Activated CD8-positive, alpha-beta memory T cell treated with anti-CD3 and anti-CD28 coated beads, Interleukin-2, amount 50 U/mL, for 4 hours (primary cell): ENCODE measurements at places on chromosomes 7 and 10.

GRCh38 chr7:47685712-47686376, 103.9 kb upstream of the TNS3 start:
- no peak for DNase-seq

- DNase-seq, result no peak
Observed at GRCh38 chr10:1094112-1095057, 38.2 kb downstream of the WDR37 start.

DNA sequence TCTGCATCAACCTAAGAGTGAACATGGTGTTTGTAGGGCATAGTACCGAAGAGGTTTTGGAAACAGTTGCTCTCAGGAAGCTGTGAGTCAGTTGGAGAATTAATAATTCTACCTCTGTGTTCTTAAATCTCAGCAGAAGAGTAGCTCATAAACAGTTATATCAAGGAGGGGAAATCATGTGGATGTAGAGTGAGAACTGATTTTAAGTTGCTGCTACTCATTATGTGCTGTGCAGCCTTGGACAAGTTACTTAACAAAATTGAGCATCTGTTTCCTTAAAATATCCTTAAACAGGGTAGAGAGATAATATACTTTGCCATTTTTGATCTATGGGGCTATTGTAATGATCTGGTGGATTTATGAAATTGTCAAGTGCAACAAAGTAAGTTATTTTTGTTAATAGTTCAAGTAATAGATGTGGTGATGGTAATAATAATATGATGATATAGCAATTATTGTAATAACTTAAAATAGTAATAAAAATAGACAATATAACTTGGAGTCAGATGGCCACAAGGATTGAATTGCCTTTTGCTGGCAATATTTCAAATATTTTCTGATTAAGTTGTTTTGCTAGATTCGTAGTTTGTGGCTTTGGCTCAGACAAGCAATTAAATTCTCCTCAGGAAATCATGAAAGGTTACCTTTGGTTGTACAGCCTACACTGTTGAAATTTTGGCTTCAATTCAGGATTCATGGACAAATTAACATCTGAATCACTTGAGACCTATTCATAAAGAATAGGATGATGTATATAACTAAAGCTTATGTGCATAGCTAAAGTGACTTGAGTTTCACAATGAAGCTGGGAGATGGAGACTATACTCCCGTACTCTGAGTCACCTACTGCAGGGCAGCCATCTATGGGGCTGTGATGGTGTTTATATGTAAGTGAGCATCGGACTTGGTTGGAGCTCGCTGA, 228.5 kb downstream of the CDK14 start:
- no peak for DNase-seq

DNA sequence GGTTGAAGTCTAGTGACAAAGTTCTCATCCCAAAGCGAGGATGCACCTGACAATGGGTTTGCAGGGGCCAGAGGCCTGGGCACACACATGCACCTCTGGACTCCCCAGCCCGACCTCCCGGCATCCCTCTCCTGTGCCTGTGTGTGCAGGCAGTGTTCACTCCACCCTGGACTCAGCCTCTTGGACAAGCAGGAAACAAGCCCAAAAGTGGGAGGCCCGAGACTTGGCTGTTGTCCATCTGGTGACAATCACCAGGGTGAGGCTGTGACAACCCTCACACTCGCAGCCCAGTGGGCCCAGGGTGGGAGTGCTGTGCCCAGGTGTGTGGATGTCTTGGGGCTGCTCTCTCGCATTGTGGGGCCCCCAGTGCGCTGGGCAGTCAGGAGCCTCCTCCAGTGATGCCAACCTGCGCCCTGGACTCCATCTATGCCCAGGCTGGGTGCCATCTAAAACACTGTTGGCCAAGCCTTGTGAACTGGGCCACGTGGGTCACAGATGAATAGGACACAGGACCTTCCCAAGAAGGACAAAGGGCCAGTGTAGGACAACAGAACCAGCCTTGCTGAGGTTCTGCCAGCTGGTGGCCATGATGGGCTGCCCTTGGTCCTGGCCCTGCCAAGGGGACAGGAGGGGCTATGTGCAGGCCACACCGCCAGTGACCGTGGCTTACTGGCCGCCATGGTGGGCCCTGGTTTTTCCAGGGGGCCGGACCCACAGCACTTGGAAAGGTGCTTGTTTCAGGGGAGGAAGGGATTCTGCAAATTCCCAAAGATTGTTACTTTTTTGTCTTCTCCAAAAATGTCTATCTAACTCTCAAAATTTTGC, 144.3 kb downstream of the TCERG1L start:
- DNase-seq, result no peak

- no peak for DNase-seq
Observed at GRCh38 chr7:74183142-74183541, 9.0 kb downstream of the EIF4H start.

DNA sequence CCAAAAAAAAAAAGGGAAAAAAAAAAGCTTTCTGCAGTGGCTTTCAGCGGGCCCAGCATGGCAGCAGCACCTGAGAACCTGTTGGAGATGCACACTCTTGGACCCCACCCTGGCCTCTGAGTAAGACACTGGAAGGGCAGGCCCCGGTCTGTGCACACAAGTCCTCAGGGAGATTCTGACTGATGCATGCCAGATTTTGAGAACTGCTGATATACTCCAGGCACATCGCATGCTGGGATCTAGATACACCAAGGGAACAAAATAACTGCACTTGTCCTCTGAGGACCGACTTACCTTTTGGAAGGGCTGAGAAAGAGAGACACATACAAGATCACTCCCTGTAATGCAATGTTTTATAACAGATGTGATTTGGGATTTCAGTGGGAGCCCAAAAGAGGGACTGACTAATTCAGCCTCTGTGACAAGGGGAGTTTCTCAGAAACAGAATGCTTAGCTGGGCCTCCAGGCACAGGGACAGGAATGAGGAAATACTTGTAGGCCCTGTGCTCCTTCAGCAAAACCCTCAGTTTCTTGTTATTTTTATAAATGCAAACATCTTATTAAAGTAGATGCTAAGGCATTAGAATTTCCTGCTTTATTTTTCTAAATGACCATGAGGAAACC, 8.2 kb downstream of the EGFR start:
- DNase-seq, result no peak

- no peak for DNase-seq
Observed at GRCh38 chr10:48640326-48640725, 35.5 kb upstream of the ARHGAP22 start.

DNA sequence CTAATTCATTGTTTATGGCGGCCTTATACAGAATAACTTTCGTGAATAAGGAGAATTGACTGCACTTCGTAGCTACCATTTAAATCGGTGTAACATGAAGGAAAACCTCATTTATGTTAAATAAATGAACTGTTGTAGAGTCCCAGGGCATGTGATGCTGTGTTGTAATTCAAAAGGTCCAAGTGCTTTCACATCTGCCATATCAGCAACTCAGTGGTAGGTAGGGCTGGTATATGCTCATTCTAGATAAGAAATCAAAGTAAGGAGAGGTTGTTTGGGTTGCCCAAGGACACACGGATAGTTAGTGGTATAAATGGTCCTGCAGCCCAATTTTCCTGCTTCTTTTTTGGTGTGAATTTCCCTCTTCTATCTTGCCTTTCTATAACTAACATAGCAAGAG, 15.8 kb downstream of the BBS9 start:
- no peak for DNase-seq

- no peak for DNase-seq
Observed at GRCh38 chr7:105940109-105940508, 23.0 kb upstream of the CDHR3 start.

DNA sequence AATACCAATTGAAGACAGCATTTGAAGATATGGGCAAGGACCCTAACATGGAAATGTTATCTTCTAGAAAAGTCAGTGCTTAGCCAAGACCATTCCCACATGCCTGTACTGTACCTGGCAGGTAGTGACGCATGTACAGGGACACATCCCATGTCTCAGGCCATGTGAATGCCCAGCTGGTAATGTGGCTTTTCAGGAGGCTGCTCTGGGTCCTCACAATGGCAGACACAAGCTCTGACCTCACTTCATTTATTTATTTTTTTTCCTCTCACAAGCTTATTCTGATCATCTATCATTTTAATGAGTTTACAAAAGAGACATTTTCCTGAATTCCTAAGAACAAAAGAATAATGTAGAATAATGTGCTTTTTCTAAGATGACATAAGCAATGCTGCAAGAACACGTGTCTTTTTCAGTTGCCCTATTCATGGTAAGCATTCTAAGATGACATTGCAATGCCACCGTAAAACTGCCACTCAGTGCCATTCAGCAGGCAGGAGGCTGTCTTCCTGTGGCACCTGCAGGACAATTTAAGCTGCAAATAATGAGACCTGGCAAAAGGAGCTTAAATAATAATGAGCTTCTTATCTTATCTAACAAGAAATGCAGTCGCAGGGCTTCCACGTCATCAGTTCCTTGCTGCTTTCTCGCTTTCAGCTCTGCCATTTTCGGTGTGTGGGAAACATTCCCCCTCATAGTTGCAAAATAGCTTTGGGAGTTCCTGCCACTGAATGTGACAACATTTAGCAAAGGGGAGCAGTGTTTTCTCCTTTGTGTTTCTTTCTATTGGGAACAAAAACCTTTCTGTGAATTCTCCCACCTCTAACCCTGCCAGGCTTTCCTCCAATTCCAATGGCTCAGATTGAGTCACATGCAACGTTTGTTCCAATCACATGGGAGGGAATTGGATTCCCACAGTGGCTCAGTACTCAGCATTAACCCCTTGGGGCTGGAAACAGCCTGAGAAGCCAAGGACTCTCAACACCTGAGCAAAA, 113.0 kb downstream of the SEC23IP start:
- DNase-seq, result no peak

DNA sequence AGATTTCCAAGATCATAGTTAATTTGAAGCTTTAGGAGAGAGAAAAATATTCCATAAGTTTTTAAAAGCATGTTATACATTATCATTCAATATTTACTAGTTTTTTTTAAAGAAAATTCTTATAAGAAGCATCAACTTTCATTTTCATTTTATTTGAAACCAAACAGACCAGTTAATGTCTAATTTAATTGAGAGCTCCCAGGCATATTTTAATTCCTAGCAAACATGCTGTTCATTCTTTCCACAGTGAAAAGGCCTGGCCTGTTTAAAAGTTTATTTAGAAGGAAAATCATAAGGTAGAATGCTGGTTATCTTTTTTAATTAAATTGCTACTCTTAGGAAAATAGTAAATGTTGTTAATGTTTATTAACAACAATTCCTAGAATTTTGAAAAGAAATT, 324.4 kb downstream of the PCLO start:
- no peak for DNase-seq

GRCh38 chr7:101486433-101487104, 123.9 kb downstream of the COL26A1 start:
- no peak for DNase-seq

GRCh38 chr7:12328888-12329770, 74.5 kb downstream of the VWDE start:
- no peak for DNase-seq

DNA sequence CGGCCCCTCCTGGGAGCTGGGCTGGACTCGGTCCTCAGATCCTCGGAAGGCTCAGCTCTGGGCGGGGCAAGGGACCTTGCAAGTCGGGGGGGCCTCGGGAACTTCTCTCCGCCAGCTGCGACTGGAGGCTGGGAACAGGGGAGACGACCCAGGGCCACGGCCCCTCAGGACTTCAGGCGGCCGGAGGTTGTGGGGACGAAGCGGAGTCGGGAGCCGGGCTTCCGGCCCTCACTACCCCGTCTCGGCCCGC, 2.6 kb downstream of the ADIRF start:
- DNase-seq, result no peak

DNA sequence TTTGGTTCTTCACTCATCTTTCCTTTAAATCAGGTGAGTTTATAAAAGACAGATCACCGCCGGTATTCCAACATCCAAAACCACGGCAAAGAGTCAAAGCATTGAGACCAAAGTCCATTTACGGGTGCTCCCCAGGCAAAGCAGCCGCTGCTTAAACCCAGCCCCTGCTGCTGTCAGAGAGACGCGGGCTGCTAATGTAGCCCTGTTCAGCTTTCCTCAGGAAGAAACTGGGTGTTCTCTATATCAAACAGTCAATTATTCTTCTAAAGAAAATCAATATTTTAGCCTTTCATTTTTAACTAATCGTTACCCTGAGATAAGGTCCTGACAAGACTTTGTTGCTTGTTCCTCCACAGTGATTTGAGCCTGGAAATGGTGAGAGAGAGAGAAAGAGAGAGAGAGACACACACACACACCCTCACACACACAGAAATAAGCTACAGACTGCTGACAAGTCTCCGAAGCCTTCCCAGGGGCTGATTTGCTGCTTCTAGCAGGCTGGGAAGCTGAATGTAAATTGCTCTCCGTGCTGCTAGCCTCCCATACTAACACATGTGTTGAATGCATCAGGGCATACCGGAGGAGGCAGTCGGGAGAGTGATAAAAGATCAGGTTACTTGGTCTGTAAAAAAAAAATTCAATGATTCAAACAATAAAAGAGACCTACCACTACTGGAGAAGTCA, 183.0 kb upstream of the ANK3 start:
- DNase-seq, result no peak

DNA sequence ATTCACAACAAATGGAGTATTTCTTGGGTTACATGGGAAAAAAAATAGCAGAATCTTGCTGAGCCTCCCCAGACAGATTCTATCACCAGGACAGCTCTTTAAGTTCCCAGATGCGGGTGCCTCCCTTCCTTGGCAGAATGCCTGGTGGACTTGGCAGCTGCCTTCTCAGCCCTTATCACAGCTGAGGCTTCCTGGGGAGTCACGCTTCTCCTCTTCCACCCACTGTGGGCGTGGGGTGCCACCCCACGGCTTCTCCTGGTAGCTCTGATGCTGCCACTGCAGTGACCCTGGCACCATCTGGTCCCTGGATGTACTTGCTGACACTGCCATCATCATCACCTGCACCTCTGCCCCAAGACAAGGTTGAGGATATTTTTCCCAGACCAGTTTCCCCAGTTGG, 16.2 kb upstream of the NME8 start:
- DNase-seq, result no peak

DNA sequence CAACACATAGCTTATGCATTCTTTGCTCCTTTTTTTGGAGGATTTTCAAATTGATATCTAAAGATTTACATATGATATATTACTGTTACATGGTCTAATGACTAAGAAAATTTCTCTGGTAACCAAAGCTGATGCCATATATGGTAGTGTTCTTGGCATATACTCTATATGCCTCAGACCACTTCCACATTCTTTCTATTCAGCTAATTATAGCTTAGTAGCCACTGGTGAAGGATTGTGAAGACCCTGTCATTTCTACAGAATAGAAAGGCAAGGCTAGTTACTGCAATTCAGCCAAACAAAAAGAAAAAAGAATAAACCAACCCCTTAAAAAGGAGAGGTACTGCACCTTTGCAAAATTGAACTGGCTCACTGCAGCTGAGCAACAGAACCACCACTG, 3.7 kb downstream of the PURB start:
- DNase-seq, result no peak

GRCh38 chr10:124693396-124693795, 50.8 kb downstream of the FAM53B start:
- DNase-seq, result no peak
